NCI-H1694 treated with DMSO at 0.1 percent for 48 hours (cell line): ENCODE measurements at places on chromosomes 3 and 15.

GRCh38 chr3:152193673-152194267 is 75.0 kb upstream of the MBNL1 start:
- DNase-seq = no peak

- DNase-seq = peak; percentile 60
Observed at GRCh38 chr3:143119974-143120715, 574 bp downstream of the CHST2 start.

GRCh38 chr15:45376967-45377608 is 1.3 kb downstream of the GATM start:
- DNase-seq = peak; percentile 75

GRCh38 chr15:35751413-35752133 is 205.6 kb upstream of the DPH6 start:
- peak; percentile 48 for DNase-seq

DNA sequence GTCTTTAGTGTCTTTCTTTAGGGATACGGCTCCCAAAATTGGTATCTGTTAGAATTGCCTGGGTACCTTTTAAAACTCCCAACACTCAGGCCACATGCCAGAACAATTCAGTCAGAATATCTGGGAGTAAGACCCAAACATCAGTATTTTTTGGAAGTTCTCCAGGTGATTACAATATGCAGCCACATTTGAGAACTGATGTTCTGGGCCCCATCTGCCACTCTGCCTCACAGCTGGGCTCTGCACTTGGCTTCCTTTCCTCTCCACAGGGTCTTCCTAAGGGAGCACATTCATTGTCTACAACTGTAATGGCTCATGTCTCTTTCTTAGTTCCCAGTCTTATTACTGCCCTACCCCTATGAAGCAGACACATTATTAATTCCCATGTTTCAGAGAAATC is 394.5 kb downstream of the MFSD1 start:
- DNase-seq = no peak

DNA sequence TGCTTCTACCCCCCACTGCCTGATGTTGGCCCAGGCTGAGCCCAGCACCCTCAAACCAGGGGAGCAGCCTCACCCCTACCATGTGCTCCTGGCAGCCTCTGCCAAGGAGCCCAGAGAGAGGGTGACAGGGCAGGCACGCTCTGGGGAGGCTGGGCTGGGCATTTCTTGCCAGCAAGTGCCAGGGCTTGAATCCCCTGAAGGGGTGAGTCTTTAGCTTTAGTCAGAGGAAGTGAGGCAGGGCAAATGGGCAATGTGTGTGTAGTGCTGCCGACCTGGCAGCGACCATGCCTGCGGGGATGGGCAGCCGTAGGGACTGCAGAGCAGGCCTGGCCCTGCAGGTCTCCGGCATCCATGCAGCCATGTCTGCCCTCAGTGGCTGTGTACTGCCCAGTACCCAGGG is 18.1 kb downstream of the DUSP7 start:
- no peak for DNase-seq

DNA sequence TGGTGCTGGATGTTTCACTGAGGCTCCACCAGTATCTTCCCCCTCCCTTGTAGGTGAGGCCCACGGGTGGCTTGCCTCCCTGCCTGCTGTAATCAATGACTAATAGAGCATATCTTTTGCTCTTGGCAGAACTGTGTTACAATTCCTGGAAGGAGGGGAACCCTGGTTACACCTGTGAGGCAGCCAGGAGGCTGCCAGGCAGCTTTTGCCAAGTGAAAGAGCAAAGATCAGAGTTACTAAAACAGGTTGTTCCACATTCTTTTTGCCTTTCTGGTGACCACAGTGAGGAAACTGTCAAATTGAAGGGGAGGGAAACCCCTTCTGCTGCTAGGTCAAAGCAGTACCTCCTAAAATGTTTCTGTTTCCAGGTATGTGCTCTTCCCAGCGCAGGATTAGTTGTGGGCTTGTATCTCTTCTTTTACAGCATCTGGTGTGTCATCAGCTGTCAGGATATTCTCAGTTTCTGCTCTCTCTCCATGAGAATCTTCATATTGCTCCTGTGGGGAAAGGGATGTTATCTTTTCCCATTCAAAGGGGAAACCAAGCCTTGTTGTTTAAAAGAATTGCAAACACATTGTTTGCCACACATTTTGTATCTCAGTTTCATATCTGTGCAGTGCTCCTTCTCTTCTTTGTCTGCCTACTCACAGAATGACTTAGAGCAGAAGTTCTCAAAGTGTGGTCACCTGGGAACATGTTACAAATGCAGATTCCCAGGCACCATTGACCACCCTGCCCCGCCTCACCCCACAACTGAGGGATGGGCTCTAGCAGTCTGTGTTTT is 137.4 kb upstream of the UMPS start:
- no peak for DNase-seq

DNA sequence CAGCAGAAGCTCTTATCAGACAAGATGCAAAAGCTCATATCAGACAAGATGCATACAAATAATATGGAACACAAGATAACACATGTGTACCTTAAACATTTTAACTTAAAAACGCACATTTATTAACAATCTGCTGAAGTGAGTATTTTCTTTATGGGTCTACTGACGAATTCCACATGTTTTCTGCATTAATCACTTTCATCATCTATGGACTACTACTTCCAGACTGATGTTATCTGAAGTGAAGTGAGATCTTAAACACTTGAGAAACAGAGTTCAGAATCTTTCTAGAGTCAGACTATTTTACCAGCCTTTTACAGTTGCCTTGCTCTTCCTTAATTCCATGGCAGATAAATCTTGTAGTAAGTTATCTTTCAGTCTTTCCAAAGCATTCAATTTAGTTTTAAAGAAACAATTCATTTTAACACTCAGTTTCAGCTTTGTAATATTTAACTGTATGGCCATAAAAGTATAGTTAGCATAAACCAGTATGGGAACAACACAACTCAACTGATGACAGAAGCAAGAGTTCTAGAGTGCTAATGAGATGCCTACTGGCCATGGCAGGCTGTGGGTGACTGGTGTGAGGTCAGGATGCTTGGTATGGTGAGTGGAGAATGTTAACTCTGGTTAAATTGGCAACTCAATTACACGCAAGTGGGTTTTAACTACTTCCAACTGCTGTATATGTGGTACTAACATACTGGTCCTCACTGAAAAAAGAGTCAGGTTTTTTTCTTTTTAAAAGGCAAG is 9.8 kb downstream of the CMTM6 start:
- DNase-seq = no peak

- DNase-seq = no peak
Observed at GRCh38 chr15:37979671-37980409, 45.4 kb downstream of the TMCO5A start.

DNA sequence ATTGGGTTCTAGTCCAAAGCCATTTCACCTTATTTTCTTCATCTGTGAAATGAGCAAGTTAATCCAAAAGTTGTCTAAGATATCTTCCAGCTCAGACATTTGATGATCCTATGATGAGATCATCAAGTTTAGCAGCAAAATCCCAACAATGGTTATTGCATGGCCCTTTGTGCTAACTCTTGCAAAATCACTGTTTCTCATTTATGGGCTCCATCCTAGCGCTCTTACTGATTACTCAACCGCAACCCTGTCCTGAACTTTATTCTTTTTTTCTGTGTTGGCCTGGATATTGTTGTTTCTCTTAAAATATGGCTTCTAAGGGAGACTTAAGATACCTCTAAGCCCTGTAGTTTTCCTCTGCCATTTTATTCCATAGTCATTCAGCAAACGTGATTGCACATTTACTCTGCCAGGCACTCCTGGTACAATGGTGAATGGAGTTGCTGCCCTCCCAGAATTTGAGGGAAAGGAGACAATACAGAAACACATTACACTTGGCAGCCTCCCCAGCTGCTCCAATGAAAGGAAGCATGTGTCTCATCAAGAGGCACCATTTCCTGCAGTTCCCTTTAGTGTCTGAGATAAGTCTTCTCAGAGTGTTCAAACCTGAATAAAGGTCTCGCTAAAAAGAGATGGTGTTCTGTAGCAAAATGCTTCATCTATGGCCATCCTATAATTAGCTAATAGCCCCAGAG is 4.4 kb downstream of the GXYLT2 start:
- DNase-seq = no peak
